Non-pigmented ciliary epithelial cell (primary cell): ENCODE measurements at places on chromosomes 3 and 15.
A peak's percentile ranks its signal among the peaks of the same experiment; 100 is the strongest.

- no peak for DNase-seq
Measured at GRCh38 chr3:178512647-178513046, 23.6 kb upstream of the KCNMB2 start.

DNA sequence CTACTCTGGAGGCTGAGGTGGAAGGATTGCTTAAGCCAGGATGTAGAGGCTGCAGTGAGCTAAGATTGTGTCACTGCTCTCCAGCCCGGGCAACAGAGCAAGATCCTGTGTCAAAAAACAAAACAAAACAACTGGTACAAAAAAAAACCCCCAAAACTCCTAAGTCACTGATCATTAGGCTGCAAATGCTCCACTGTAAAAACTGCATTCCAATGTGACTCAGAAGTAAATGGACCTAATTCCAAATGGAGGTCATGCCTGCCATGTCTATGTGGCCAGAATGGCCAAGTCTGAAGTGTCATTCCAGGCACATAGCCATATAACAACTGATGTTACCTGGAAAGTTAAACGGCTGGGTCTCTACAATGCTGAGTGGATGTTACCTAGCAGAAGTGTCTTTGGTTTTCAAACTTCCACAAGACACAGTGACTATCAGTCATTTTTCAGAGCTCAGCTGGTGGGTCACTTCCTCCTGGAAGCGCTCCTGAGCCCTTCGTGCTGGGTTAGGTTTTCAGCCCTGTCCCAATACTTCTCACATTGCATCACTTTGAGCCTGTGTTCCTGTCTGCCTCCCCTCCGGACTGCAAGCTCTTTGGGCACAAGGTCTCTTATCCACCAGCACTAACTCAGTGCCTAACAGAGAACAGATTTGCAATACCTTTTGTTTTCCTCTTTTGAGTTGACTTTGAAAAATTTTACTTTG, 10.6 kb downstream of the FSTL1 start:
- DNase-seq, result no peak

DNA sequence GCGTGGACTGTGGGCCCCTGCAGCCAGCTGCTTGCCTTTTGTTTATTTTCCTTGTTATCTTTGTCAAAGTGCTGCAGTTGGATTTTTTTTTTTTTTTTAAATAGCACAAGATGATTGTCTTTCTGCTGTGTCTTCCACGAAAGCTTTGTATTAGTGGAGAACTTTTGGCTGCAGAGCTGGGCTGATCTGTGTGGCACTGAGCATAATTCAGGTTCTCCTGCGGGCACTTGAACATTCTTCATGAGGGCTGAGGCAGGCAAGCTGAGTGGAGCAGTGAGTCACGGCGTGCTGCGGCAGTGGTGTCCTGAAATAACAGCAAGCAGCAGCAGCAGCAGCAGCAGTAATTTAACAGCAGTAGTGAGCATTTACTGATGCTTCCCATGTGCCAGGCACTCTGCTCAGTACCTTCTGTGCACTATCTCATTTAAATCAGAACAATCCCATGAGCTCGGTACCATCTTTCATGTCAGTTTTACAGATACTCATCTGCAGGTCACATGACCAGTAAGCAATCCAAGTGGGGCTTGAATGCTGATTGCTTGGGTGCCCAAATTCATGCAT, 45.8 kb downstream of the MITF start:
- DNase-seq, result no peak

- DNase-seq, result no peak
Measured at GRCh38 chr15:52730173-52730572, 51.0 kb upstream of the ATOSA start.

GRCh38 chr15:49079340-49080039, 33.2 kb upstream of the SECISBP2L start:
- DNase-seq, result no peak

- DNase-seq, result no peak
Measured at GRCh38 chr3:192915304-192915703, 2.4 kb downstream of the MB21D2 start.

DNA sequence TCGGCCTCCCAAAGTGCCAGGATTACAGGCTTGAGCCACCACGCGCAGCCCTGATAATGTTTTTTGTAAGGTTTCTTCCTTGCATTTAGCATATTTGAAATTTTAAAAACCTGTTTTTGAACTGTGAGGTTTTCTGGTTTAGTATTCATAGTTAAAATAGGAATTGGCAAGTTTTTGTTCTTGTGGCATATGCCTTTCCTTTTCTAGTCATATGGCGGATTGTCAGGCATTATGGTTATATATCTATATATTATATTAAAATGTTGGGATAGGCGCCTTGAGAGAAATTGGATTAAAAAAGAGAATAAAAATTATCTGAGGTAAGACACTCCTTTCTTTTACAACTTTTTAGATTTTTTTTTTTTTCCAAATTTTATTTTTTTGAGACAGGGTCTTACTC, 28.4 kb downstream of the FXR1 start:
- no peak for DNase-seq

DNA sequence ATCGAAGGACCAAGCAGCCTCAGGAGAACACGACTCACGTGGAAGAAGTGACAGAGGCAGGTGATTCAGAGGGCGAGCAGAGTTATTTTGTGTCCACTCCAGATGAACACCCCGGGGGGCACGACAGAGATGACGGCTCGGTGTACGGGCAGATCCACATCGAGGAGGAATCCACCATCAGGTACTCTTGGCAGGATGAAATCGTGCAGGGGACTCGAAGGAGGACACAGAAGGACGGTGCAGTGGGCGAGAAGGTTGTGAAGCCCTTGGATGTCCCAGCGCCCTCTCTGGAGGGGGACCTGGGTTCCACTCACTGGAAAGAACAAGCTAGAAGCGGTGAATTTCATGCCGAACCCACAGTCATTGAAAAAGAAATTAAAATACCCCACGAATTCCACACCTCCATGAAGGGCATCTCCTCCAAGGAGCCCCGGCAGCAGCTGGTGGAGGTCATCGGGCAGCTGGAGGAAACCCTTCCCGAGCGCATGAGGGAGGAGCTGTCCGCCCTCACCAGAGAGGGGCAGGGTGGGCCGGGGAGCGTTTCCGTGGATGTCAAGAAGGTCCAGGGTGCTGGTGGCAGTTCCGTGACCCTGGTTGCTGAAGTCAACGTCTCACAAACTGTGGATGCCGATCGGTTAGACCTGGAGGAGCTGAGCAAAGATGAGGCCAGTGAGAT, 26.0 kb downstream of the SYNM start:
- DNase-seq, result no peak

GRCh38 chr15:71648095-71648494, 162.3 kb upstream of the NR2E3 start:
- DNase-seq, result no peak

DNA sequence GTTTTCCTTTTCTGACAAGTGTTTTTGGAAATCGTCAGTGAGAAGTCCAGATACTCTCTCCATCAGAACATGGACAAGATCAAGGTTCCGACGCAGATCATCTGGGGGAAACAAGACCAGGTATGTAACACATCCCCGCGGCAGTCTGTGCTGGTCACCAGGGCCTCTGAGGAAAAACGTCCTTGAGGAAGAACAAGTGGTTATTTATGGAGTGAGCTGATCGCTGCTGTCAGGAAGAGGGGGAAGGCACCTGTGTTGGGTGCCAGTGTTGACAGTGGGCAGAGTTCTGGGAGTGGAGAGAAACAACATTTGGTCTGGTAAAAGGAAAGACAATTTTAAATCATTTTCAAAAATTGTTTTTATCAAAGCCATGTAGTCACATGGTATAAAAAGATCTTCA, 20.7 kb upstream of the RPP14 start:
- no peak for DNase-seq

DNA sequence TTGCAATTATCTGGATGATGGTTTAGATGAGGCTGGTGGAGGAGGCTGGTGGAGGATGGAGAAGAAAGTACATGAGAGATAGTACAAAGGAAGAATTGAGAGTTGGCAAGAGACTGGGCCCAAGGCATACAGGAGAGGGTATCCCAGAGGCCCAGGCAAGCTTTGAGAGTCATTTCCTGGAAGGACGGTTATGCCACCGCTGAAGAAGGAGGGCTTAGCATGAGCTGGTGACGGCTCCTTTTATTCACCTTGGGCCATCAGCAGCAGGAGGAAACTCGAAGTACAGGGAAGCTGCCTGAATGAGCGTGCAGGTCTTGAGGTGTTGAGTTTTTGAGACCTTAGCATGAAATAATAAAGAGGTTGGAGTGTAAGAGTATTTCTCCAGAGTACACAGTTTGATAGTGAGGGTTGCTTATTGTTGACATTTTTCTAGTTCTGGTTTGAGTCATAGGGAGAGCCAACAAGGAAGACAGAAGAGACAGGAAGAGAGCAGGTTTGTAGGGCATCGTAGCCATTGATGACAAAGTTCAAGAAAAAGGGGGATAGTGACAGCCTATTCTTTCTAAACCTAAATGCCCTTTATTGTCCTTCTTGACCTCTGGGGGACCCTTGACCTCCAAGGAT, 13.8 kb downstream of the THSD4 start:
- no peak for DNase-seq

DNA sequence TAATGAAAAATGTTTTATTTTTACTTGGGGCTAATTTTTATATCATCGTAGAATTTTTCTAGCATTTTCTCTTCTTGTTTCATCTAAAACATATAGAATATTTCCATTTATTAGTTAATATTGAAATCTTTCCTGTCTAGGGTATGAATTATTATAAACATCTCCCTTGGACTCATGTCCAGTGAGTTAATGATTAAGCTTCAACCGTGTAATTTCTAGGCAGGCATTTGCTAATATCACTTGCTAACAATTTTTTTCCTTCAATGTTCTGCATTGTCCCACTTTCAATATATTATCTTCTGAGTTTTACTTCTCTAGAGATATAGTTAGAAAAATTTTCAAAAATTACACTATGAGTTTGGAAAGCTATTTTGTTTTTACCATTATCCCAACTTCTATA, 1371.6 kb upstream of the EPHA6 start:
- DNase-seq, result no peak

- no peak for DNase-seq
Measured at GRCh38 chr3:127622031-127622430, 7.0 kb upstream of the PODXL2 start.

- no peak for DNase-seq
Measured at GRCh38 chr3:112627419-112627818, 13.5 kb downstream of the CCDC80 start.

- no peak for DNase-seq
Measured at GRCh38 chr3:12706504-12707253, 42.8 kb upstream of the RAF1 start.

GRCh38 chr3:60979461-60980341, 271.6 kb downstream of the FHIT start:
- DNase-seq, result peak; percentile 3

DNA sequence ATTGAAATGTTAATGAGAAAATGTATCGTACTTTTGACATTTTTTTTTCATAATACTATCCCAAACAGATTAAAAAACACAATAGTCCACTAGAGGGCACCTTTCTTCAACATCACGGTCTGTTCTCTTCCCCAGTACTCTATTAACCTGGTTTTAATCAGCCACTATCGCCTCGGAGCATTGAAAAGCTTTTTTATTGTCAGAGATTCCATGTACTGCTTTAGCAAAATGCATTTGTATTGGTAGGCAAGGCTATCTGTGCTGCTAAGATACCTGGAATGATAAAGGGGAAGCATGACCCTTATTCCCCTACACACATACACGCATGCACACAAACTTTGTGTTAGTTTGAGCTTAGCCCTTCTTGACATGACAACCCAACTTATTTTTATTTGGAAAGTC, 160.1 kb upstream of the IL12A start:
- no peak for DNase-seq
